DND-41 (cell line): ENCODE measurements at places on chromosomes 2 and 18.

DNA sequence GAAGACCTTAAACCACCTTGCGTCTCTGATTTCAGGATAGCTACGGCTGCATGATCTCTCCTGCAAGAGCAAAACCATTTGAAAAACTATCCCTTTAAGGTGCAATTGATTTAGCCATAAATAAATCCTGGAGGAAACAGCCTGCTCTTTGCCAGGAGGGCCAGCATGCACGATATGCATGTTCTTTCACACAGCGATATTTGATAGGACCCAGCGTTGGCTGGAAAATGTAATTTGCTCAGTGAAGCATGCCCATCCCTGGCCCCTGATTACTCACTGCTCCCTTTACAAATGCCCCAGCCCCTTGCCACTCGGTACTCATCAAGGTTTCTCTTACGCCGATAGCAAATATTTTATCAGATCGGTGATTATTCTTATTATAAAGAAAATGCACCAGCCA, 315.4 kb downstream of the CDH2 start:
- DNase-seq = no peak

GRCh38 chr2:235447210-235447609, 46.6 kb upstream of the AGAP1 start:
- no peak for DNase-seq

GRCh38 chr18:36481935-36482334, 184.4 kb downstream of the FHOD3 start:
- no peak for DNase-seq

GRCh38 chr2:220226546-220226945, 599.1 kb downstream of the SLC4A3 start:
- no peak for DNase-seq

DNA sequence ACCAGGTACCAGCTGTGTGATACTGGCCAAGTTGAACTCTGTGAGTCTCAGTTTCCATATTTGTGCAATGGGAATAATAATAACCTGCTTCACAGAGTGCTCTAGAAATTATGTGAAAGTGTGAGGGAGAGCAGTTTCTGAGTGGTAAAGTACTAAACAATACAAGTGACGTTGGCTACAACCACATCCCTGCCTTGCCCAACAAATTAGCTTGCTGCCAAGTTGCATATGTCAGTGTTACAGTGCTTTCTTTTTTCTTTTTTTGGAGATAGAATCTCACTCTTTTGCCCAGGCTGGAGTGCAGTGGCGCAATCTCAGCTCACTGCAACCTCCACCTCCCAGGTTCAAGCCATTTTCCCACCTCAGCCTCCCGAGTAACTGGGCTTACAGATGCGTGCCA, 533.6 kb upstream of the MEX3C start:
- no peak for DNase-seq

DNA sequence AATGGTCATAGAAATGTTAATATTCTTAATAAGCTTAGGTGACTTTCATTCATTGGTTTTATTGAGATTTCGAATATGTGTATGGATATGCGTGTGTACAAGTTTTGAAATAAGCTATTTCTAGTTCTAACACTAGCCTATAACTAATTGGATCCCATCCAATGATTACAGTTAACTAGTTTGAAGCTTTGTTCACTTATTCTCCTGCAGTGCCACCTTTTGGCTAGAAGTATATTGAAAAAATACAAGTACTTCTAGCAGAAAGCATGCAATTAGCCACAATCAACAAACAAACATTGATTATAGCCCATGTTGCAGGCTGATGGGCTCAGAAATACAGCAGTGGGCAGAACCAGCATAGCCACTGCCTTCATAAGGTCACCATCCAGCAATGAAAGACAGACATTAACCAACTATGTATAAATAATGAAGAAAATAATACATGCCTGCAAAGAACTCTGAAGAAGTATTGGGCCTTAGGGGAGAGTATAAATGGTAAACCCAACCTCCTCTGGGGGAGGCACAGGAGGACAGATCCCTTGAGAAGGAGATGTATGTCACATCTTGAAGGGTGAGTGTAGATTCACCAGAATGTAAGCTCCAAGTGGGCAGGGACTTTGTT, 5.1 kb upstream of the PIEZO2 start:
- no peak for DNase-seq

DNA sequence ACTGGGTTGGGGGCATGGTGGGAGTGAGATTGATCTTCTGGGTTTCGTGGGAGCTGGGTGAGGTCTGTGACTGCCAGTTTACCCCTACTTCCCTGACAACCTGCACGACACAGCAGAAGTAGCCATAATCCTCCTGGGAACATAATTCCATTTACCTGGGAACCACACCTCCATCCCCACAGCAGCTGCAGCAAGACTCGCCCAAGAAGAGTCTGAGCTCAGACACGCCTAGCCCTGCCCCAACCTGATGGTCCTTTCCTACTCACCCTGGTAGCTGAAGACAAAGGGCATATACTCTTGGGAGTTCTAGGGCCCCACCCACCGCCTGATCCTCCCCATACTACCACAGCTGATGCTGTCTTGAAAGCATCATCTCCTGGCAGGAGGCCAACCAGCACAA, 43.8 kb downstream of the FLACC1 start:
- DNase-seq = no peak

- no peak for DNase-seq
Measured at GRCh38 chr2:102749938-102750337, 11.9 kb upstream of the TMEM182 start.

- no peak for DNase-seq
Measured at GRCh38 chr2:144712550-144712940, 192.6 kb upstream of the ZEB2 start.

GRCh38 chr2:76469066-76469465, 758.4 kb upstream of the GCFC2 start:
- no peak for DNase-seq
